ENCODE measurements at places on chromosomes 2 and 18.

GRCh38 chr18:62651276-62652056 lies 63.9 kb upstream of the PHLPP1 start:
- no peak overlapping the region for H3K4me3 ChIP-seq
- H3K27me3 ChIP-seq, result peaks cover 28% of the 10 kb centered on the region

GRCh38 chr18:62258616-62259015 lies 66.5 kb upstream of the TNFRSF11A start:
- peaks cover 2% of the 10 kb centered on the region for H3K4me1 ChIP-seq
- no peak overlapping the region for H3K4me3 ChIP-seq
- no peak overlapping the region for H3K27ac ChIP-seq
- DNase-seq, result no peak
- peaks cover 43% of the 10 kb centered on the region for H3K36me3 ChIP-seq

GRCh38 chr2:200300638-200301314 lies 5.7 kb upstream of the SPATS2L start:
- H3K4me3 ChIP-seq, result no peak overlapping the region
- H3K36me3 ChIP-seq, result no peaks in the 10 kb centered on the region
- peaks cover 16% of the 10 kb centered on the region for H3K27me3 ChIP-seq
- no peak overlapping the region for H3K27ac ChIP-seq

DNA sequence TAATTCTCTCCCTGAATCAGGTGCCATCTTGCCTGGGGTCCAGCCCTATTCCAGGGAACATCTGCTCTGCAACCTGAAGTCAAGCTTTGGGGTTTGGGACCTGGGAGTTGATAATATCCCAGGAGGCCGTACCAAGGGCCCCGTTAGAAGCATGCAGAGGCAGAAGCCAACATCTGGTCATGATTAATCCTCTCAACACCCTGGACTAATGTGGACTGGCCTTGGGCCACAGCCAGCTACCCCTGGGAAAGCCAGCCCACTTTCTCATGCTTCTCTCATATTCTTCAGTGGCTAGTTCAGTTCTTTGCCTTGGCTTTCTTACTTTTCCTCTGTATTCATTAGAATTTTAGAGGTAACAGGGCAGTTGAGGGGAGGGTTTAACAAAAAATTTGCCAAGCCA lies 515.6 kb upstream of the NRP2 start:
- DNase-seq, result no peak
- H3K27me3 ChIP-seq, result no peaks in the 10 kb centered on the region
- H3K4me1 ChIP-seq, result peaks cover 8% of the 10 kb centered on the region

DNA sequence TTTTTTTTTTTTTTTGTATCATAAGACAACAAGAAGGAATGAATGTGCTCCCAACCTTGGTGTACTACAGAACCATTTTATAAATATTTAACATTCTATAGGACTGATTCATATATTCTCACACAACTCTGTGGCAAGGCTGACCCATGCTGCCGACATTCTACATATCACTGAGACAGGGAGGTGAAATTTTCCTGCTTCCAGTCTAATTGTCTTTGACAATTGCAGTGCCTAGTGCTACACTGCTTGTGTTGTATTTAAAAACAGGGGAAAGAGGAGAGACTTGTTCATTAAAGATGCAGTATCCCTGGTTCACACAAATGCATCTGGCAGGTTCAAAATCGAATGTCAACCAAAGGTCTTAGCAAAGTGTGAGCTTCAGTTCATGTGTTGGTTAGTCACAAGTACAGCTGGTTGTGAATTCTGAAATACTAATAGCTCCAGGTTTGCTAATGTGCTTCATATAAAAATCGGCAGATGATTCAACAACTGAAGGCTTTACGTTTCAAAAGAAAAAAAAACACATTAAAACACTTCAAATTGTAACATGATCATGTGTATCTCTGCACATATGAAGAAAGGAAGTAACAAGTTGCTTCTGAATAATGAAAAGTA lies 130.8 kb downstream of the FIGN start:
- no peak for DNase-seq
- no peak overlapping the region for H3K27ac ChIP-seq
- H3K27me3 ChIP-seq, result no peaks in the 10 kb centered on the region
- H3K36me3 ChIP-seq, result no peaks in the 10 kb centered on the region

DNA sequence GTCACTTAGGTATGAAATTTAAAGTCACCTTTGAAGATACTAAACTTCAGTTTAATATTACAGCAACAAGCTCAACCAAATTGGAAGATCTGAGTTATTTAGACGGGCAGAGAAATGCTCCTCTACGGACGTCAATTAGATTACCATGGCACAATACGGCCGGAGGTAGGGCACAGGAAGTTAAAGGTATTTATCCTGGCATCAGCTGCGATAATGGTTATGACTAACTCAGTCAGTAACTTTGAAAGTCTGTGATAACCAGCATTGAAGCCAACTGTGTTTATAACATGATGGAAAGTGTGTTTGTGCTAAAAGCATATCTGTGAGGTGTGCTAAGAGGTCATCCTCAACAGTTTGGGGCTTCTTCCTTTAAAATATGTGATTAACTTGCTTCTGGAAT lies 117.3 kb downstream of the WDSUB1 start:
- no peaks in the 10 kb centered on the region for H3K4me1 ChIP-seq
- no peaks in the 10 kb centered on the region for H3K36me3 ChIP-seq
- DNase-seq, result no peak
- no peak overlapping the region for H3K4me3 ChIP-seq

GRCh38 chr2:2926858-2927175 lies 450.8 kb downstream of the EIPR1 start:
- DNase-seq, result no peak
- H3K4me3 ChIP-seq, result peak overlapping the region; percentile 49
- H3K27ac ChIP-seq, result peak overlapping the region; percentile 49

GRCh38 chr2:233416706-233417105 lies 62.4 kb downstream of the DGKD start:
- no peaks in the 10 kb centered on the region for H3K27me3 ChIP-seq
- no peak for DNase-seq
- H3K4me3 ChIP-seq, result no peak overlapping the region
- peaks cover 79% of the 10 kb centered on the region for H3K4me1 ChIP-seq
- peaks cover 51% of the 10 kb centered on the region for H3K36me3 ChIP-seq

GRCh38 chr2:26578581-26578980 lies 62.6 kb downstream of the CIB4 start:
- no peak overlapping the region for H3K4me3 ChIP-seq
- no peak overlapping the region for H3K27ac ChIP-seq
- no peaks in the 10 kb centered on the region for H3K4me1 ChIP-seq
- no peak for DNase-seq
- peaks cover 5% of the 10 kb centered on the region for H3K27me3 ChIP-seq

- no peak overlapping the region for H3K4me3 ChIP-seq
- H3K27ac ChIP-seq, result no peak overlapping the region
- H3K27me3 ChIP-seq, result no peaks in the 10 kb centered on the region
- H3K4me1 ChIP-seq, result no peaks in the 10 kb centered on the region
- no peaks in the 10 kb centered on the region for H3K36me3 ChIP-seq
Measured at GRCh38 chr2:211251016-211251415, 694.6 kb downstream of the CPS1 start.

DNA sequence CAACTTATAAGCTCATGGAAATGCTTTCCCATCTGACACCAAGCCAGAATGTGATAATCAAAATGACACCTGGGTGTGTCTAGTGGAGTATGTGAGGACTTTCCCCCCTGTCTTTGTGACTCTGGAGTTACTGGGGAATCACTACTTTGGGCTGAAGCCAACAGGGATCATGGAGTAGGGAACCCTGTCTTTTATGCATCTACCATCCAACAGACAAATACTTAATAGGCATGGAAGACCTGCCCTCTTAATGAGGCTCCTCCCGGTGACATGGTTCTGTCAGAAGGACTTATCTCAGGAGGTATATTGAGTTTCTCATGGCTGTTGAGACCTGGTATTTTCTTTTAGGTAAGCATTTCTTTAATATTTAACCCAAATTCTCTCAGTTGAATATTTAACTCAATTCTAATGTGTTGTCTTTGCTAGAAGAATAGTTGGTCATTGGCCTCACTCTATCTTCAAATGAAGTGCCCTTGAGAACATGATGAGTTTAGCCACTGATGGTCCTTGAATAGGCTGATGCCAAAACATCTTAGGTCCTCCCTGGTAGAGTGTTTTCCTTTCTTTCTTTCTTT lies 42.1 kb downstream of the TGIF1 start:
- peaks cover 28% of the 10 kb centered on the region for H3K27me3 ChIP-seq
- H3K4me3 ChIP-seq, result no peak overlapping the region
- H3K4me1 ChIP-seq, result peaks cover 3% of the 10 kb centered on the region
- H3K27ac ChIP-seq, result no peak overlapping the region

DNA sequence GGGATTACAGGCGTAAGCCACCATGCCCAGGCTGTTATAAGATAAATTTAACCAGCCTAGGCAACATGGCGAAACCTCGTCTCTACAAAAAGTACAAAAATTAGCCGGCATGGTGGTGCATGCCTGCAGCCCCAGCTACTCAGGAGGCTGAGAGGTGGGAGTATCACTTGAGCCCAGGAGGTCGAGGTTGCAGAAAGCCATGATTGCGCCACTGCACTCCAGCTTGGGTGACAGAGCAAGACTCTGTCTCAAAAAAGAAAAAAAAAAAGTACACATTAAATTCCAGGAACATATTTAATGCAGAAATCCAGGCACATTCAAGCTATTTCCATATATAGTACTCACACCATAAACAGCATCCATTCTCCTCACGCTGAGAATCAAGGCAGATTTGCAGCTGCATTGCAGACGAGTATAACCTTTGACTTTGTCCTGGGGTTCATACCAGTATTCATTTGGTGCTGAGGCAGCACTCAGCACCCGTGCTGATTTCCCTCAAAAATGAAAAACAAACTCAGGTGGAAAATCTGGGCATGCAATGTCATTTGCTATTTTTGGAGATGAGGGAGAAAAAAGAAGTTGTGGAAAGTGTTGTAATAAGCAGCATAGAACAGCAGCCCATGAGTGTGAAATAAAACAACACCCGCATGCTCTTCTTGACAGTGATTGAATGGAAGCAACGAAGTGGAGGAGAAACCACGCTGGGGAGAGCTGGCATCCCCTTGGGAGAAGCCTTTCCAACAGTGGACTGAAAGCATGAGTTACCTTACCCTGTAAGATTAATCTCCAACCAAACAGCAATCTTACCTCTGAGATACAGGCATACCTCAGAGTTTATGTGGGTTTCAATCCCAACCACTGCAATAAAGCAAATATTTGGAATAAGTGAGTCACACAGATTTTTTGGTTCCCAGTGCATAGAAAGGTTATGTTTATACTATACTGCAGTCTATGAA lies 46.8 kb upstream of the ANXA4 start:
- no peaks in the 10 kb centered on the region for H3K27me3 ChIP-seq
- H3K4me3 ChIP-seq, result peak overlapping the region; percentile 35
- peaks cover 66% of the 10 kb centered on the region for H3K4me1 ChIP-seq

- no peak overlapping the region for H3K4me3 ChIP-seq
- peaks cover 53% of the 10 kb centered on the region for H3K27me3 ChIP-seq
- H3K27ac ChIP-seq, result no peak overlapping the region
- no peaks in the 10 kb centered on the region for H3K36me3 ChIP-seq
Measured at GRCh38 chr2:219356834-219357233, 24.3 kb upstream of the RESP18 start.

DNA sequence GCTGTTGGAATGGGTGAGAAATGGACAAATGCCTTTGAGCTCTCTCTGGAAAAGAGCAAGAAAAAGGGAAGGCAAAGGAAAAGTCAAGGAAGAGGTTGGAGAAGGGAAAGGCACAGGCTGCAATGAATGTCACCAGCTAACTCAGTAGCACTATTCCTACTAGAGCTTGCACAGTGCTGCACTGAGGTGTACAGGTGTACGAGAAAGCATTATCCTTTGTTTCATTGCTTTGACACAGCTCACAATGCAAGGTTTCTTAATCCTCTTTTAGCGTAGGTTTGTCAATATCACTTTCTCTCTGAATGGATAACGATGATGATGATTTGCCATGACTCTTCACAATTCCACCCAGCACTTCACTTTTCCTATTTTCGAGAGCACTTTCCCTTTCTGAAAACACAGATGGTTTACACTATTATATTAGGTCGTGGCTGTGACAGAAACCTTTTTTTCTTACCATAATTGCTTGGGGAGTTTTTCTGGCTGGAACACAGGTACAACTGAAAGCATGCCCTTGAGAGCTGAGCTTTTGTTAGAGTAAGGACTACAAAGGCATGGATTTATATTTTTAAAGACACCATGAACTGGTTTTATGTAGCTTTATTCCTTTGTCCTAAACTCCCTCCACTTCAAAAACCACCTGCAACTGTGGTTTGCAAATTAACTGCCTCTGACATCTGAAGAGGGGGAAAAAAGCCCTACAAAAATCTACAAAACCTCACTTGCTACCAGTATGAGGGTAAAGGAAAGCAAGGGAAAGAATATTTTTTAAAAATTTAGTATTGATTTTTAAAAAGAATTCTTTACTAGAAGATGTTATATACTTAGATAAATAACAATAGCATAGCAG lies 265.5 kb downstream of the TGIF1 start:
- no peak for DNase-seq
- no peaks in the 10 kb centered on the region for H3K4me1 ChIP-seq
- no peaks in the 10 kb centered on the region for H3K36me3 ChIP-seq
- H3K27ac ChIP-seq, result no peak overlapping the region

DNA sequence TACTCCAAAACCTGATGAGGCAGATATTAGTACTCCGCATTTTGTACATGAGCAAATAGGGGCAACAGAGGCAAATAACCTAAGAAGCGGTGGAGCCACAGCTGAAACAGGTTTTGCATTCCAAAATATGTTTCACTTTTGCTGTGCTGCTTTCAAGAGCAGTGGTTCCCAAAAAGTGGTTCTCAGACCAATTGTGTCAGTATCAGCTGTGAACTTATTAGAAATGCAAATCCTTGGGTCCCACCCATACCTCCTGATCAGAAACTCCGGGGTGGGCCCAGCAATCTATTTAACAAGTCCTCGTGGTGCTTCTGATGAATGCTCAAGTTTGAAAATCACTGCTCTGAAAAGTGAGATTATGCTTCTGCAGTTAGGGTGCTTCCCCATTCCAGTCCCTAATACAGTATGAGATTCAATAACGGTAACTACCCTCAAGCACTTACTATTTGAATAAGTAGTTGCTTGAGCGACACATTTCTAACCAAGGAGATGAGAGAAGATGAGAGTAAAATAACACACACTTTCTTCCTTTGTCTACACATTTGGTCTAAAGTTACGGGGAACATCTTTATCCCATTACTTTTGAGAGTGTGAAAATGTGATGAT lies 17.8 kb upstream of the TCF4 start:
- no peaks in the 10 kb centered on the region for H3K27me3 ChIP-seq
- no peak overlapping the region for H3K4me3 ChIP-seq
- no peaks in the 10 kb centered on the region for H3K4me1 ChIP-seq
- no peak for DNase-seq
- H3K36me3 ChIP-seq, result no peaks in the 10 kb centered on the region
- no peak overlapping the region for H3K27ac ChIP-seq

DNA sequence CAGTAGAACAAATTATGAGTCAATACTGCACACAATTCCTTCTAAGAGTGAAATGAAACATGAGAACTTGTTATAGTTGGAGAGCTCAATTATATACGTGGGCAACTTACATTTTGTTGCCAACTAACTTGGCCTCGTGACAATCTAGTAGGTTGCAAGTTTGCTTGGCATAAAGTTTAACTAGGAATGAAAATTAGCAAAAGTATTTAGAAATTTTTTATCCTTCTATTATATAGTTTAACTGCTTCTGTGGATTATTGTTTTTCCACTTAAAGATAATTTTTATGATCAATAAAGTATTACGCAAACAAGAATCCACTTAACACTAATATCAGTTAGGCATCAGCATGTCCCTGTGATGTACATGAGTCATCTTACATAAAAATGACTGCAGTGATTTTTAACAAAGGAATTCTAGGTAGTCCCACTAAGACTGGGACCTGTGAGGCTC lies 41.1 kb downstream of the FAM124B start:
- DNase-seq, result no peak
- no peaks in the 10 kb centered on the region for H3K36me3 ChIP-seq
- no peak overlapping the region for H3K27ac ChIP-seq
- no peak overlapping the region for H3K4me3 ChIP-seq
- H3K4me1 ChIP-seq, result no peaks in the 10 kb centered on the region
